Esophagus mucosa (tissue), 1 donor: ENCODE measurements at places on chromosomes 3 and 15. TPM values are rescaled to one million over a fixed set of nuclear protein-coding genes. Genes with fewer than 3 reads are reported as not detected.

The NGLY1 gene
- 25.9 TPM for total RNA-seq

The CFAP100 gene
- not detected for total RNA-seq

The KBTBD13 gene
- not detected for total RNA-seq

The CCDC39 gene
- not detected for total RNA-seq

The KIF15 gene
- total RNA-seq = 7.3 TPM

The ACTC1 gene
- total RNA-seq = 0.92 TPM

The ZNF662 gene
- total RNA-seq = 3.8 TPM

The DCBLD2 gene
- 6.7 TPM for total RNA-seq

DNA sequence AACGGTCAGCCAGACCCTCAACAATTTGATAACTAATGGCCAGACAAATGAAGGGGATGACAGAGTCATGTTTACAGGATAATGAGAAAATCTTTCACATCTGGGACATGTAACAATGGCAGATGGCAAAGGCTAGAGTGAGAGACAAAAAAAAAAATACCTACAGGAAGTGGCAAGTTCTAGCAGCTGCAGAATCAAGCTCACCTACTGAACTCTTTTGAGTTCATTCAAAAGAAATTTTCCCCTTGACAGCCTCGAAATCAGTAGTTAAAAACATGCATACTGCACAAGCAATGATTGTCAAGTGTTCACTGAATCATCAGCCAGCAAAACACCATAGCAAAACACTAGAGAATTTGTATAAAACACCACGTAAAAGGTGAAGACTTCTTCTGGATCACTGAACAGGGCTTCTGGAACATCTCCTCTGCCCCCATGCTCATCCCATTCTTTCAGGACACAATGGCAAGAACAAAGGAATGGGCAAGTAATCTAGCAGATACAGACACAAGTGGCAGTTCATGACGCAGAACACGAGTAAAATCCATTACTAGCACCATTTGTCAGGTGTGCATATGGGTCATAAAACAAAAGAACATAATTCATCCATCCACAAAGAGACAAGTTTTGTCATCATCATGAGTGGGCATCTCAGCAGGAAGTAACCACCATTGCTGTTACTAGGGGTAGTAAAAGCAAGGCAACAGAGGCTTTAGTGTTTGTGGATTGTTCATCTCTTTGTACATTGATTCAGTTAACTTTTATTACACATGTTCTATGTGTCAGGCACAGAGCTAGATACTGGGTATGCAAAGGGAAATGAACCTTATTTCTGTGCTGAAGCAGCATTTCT lies 13.8 kb upstream of the KCNMB2 start:
- no peak for ATAC-seq

DNA sequence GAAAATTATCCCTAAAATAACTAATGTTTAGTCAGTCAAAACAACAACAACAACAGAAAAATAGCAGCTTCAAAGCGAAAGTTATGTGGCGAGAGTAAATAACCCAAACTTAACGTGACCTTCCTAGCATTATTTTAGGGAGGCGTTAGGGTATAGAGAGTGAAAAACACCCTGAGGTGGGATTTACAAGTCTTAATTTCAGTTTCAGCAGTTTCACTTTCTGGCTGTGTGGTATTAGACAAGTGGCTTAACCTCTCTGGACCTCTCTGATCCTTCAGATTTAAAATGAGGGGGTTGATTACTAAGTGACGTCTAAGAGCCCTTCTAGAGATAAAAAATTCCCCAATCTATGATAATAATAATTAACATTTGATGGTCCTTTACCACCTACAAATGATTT lies 291.2 kb downstream of the ZBTB20 start:
- ATAC-seq = no peak

- ATAC-seq = peak; percentile 91
Observed at GRCh38 chr3:167406876-167407492, 26.9 kb upstream of the ZBBX start.

GRCh38 chr15:43735416-43735815 lies 10.8 kb upstream of the PDIA3 start:
- ATAC-seq = no peak

DNA sequence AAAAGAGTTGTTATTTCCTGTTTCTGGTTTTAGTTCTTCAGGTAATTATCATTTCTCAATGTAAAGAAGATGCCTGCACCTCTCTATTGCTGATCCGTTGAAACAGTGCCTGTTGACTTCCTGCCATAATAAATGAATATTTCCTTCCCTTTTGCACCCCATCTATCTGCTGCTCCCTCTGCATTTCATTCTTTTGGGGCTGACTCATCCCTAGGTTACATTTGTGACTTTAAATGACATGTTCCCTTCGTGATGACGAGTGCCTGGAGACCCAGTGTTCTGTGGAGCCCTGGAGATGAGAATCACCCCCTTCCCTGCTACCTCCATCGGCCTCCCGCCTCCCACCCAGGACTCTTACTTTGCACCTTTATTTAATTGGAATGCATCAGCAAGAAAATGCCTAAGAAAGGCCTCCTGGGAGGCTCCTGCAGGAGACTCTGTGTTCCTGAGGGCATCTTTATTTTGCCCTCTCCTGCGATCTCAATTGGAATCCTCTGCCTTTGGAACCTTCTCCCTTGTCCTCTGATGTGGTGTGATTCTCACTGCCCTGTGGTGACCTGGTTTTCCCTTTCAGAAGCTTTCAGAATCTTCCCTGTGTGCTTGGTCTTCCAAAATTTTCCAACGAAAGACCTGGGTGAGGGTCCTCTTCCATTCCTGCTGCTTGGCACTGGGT lies 13.7 kb downstream of the LRRK1 start:
- ATAC-seq = no peak

DNA sequence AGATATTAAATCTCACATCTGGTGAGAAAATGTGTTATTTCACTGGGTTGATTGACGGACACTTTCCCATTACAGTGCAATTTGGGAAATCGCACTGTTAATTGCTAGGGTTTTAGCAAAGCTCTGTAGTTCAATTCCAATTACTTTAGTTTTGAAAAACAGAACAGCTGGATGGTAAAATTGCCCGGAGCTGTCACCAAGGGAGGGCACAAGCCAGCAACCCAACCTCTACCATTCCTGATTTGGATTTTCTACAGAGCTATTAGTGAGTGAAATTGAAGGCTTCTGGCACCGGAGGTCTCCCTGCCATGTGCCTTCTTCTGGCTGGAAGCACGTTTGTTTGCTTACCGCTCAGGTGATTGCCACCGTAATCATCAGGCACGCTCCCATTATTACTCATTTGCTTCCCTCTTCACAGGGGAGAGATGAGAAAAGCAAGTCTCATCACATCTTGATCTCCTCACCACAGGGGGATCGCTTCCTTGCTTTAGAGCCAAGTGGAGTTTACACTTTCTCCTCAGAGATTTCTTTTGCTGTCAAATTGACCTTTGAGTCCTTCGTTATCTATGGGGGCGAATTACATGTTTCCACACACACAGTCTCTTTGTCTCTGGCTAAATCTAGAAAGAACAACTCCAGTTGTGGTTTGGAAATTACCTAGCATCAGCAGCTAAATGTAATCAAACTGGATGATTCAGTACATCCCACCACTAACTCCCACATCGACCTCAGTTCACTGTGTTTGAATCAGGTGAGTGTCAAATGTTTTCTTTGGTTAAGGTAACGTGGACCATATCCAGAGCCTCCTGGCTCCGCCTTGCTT lies 421.7 kb upstream of the GOLIM4 start:
- no peak for ATAC-seq

GRCh38 chr3:158845765-158846350 lies 44.0 kb downstream of the MFSD1 start:
- ATAC-seq = peak; percentile 48

DNA sequence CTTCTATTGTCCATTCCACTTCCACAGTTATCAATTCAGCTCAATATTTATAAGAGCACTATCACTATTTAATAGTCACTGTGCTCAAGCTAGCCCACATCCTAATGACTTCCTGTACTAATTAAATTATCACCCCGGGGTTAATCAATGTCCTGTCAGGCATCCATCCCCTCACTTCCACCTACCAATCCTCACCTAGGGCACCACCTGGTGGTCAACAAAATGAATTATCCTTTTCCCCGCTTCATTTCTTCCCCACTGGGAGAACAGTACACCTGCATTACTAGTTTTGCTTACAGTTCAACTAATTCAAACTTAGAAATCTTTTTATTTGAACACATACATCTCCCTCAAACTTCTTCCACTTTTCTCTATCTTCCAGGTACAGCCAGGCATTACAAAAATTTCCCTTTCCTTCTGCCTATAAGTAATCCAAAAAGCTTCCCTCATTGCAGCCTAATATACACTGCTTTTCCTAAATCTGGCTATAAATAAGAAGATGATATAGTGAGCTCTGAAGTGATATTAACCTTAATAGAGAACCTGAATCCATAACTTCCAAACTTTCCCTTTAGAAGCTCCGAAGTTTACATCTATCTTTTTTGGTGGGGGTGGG lies 68.5 kb downstream of the TMCC1 start:
- ATAC-seq = peak; percentile 62

GRCh38 chr3:156787001-156787400 lies 39.2 kb upstream of the LEKR1 start:
- ATAC-seq = no peak

DNA sequence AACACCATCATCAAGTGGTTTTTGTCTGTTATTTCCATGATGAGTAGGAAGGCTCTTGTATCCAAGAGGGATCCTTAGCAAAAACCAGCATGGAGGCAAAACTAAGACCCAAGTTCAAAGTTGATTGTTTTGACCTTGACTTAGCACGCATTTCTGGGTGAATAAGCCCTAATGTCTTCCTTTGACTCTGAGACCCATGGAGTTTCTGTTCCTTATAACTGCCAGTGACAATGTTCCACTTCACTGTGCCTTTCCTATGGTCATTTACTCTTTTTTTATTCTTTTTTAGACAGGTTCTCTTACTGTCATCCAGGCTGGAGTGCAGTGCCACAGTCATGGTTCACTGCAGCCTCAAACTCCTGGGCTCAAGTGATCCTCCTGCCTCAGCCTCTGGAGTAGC lies 118.2 kb upstream of the MRPL3 start:
- no peak for ATAC-seq

GRCh38 chr3:197399486-197399885 lies 101.1 kb upstream of the DLG1 start:
- no peak for ATAC-seq

DNA sequence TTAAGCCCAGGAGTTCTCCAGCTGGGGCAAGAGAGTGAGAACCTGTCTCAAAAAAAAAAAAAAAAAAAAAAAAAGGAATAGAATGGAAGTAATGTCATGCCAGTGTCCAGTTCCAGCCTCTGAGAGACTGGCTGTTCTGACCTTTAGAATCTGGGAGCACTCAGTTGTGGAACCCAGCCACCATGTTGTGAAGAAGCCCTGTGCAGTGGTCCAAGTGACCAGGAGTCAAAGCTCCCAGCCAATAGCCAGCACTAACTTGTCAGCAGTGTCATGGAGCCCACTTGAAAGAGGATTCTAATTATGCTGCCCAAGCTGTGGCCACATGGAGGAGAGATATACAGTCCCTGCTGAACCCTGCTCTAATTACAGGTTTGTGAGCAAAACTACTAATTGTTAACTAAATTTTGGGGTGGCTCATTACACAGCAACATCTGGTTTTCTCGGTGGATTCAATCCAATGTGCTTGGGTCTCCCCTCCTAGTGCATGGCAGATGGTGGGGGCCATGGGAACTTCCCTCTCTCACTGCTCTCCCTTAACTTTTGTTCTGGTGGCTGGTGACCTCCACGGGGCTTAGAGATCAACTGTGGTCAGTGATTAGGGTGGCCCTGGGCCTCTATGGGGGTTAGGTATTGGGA lies 55.5 kb downstream of the CLEC3B start:
- ATAC-seq = no peak

- peak; percentile 78 for ATAC-seq
Observed at GRCh38 chr3:11803977-11804892, 42.5 kb downstream of the TAMM41 start.
